ENCODE measurements at places on chromosomes 5 and 9. TPM values are rescaled to one million over a fixed set of nuclear protein-coding genes. Genes with fewer than 3 reads are reported as not detected.

DNA sequence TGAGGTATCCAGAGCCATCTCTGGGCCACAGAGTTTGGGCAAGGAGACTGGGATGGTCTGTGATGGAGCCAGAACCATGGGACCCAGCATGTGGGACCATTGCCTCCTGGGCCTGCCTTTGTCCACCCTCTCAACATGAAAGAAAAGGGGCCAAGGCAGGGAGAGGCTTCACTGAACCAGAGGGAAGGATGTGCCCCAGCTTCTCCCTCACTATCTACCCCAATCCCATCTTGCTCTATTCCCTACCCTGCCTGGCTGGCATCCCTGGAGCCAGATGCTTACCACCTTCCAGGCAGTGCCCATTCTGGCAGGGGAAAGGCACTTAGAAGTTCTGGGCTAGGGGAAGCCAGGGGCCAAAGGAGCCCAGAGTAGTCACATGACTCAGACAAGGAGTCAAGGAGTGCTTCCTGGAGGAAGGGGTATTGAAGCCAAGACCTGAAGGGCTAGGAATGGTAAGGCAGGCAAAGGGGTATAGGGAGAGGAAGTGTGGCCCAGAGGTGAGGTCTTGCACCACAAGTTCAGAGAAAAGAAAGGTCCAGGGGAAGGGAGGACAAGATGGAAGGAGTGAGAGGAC, 9.8 kb downstream of the PDLIM4 start:
- no peak for DNase-seq

Gene ECSCR
- 1.5 TPM for total RNA-seq

Gene RNF208
- not detected for total RNA-seq

DNA sequence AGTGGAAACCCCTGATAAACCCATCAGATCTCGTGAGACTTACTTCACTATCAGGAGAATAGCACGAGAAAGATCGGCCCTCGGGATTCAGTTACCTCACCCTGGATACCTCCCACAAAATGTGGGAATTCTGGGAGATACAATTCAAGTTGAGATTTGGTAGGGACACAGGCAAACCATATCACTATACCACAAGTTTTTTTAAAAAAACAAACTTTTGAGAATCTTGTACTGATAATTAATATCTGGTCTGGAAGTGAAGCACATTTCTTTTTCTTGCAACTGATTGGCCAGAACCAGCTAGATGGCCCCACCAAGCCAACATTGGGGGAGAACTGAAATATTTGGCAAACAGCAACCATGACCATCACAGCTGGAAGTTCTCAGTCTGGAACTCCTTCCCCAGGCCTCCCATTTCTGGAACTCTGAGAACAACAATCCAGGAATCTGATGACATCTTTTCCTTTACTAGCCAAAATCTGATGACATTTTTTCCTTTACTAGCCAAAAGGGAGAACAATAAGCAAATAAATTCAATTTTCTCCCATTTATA, 51.8 kb upstream of the CDKN2B start:
- DNase-seq, result no peak

DNA sequence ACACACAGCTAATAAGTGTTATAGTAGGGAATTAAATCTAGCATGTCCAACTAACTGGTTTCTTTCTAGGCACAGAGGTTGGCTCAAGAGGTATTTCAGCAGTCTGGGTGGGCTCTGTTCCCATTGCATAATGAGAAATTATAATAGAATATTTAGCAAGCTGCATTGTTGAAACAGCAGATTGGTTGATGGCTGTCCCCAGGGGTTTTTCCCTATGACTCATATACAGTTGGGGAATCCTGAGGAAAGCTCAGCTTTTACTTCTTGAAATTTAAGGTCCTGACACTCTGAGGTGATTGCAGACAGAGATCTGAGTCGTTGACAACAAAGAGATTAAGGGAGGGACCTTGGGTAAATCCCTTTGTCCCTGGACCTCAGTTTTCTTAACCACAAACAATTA, 38.3 kb upstream of the TNFSF8 start:
- DNase-seq, result peak; percentile 74

Measured in M059J (cell line).